Right cardiac atrium (tissue), 5 donors: ENCODE measurements at places on chromosomes 3 and 15. TPM values are rescaled to one million over a fixed set of nuclear protein-coding genes. Genes with fewer than 3 reads are reported as not detected.

Gene IGF1R
- polyA plus RNA-seq, result 9.0 TPM

Gene ECE2
- polyA plus RNA-seq, result 2.6 TPM

- DNase-seq, result no peak
These were observed 80.9 kb downstream of the RPLP1 start for GRCh38 chr15:69533522-69533921.

DNA sequence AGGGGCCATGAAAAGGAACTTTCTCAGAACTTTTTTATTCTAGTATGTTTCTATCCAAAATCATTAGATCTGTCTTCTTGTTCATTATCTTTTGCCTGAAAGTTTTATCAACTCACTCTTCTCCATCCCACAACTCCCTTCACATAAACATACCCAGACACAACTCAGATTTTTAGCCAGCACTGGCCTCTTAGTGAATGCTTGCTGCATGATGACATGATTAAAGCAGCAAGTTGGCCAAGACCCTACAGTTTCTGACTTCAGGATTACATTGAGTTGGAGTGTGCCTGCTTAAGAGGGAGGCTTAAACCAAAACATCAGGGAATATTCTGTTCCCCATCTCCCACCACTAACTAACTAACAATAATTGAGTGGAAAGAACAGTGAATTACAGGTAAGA is 38.1 kb downstream of the PLSCR2 start:
- DNase-seq, result no peak

- no peak for DNase-seq
These were observed 9.9 kb upstream of the SAMD7 start for GRCh38 chr3:169901453-169901852.

DNA sequence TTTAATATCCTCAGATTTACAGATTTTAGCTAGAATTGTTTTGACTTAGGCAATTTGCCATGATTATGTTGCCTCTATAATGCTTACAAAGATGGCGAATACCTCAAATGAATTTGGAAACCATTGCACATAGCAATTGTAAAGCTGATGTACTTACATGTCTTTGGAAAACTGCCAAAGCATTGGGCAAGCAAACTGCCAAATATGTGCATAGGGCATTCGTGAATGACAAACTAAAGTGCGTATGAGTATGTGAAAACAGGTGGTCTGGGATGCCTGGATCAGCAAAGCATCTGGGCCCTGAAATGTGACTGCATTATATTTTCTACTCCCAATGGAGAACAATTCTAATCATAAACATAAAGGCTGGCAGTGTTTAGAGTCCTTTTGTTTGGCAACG is 445.3 kb upstream of the ROBO1 start:
- DNase-seq, result no peak

Gene IL17RD
- polyA plus RNA-seq, result 0.59 TPM

Gene SLC25A20
- 57.7 TPM for polyA plus RNA-seq

GRCh38 chr15:88144921-88145653 is 111.5 kb downstream of the NTRK3 start:
- no peak for DNase-seq

Gene CSTA
- 3.6 TPM for polyA plus RNA-seq

- no peak for DNase-seq
These were observed 73.2 kb upstream of the CTXND1 start for GRCh38 chr15:80325206-80325605.

DNA sequence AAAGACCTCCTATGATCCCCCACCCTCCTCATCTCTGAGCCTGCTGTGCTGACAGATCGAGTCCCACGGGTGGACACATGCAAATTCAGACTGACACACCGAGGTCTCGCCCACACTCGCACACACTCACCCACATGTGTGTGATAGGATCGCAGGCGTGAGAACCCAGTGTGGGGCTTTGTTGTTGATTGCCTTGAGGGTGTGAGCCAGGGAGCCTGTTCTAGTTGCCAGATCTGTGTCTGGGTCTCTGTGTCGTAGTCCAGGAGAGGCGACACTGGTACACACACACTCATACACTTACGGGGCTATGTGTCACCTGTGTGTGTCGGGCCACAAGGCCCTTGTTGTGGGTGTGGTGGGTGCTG is 2.0 kb downstream of the EPHB3 start:
- DNase-seq, result no peak

DNA sequence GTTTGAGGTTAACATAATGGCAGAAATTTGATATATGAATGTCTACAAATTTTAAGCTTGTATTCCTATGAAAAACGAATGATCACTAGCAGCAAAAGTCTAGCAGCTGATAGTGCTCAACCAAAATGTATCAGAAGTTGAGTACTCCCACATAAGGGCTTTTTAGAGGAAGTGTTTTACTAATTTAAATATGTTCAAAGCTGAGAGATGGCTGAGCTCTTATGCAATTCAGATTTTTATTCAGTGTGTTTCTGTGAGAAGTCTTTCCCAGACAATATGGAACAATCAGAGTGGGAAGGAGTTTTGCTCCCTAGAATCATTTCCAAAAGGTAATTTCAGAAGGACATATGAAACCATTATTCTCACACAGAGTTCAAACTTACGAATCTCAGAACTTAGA is 327.0 kb downstream of the ZPLD1 start:
- no peak for DNase-seq
